ENCODE measurements at places on chromosomes 4 and X.

- no peaks in the 10 kb centered on the region for H3K36me3 ChIP-seq
- no peak overlapping the region for H3K27ac ChIP-seq
- H3K27me3 ChIP-seq, result no peaks in the 10 kb centered on the region
- H3K4me3 ChIP-seq, result no peak overlapping the region
- DNase-seq, result no peak
These were observed 16.3 kb downstream of the CD38 start for GRCh38 chr4:15794426-15794825.

DNA sequence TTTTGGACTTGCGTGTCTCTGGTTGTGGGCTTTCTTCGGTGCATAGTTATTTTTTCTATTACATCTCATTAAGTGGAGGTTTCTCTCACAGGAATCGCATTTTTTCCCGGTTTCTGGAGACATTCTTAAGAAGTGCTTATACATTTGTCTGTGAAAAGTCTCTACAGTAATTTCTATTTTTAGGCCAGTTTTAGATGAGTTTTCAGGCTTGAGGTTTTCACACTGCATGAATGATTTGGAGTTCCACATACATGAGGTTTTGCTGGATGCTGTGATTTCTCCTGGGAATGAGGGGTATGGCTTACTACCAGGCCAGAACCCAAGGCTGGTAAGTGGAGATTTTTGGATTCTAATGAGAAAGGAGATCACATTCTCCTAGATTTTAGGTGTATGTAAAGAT lies 422.6 kb upstream of the SLIT2 start:
- H3K27me3 ChIP-seq, result no peaks in the 10 kb centered on the region
- H3K27ac ChIP-seq, result no peak overlapping the region
- H3K36me3 ChIP-seq, result no peaks in the 10 kb centered on the region
- H3K4me3 ChIP-seq, result no peak overlapping the region

GRCh38 chr4:47210828-47211227 lies 179.5 kb downstream of the GABRB1 start:
- no peak for DNase-seq
- no peaks in the 10 kb centered on the region for H3K27me3 ChIP-seq
- H3K4me1 ChIP-seq, result no peaks in the 10 kb centered on the region
- no peak overlapping the region for H3K4me3 ChIP-seq

- H3K27me3 ChIP-seq, result no peaks in the 10 kb centered on the region
- H3K4me1 ChIP-seq, result no peaks in the 10 kb centered on the region
- H3K27ac ChIP-seq, result no peak overlapping the region
- no peak for DNase-seq
- no peak overlapping the region for H3K4me3 ChIP-seq
These were observed 643.7 kb downstream of the BCOR start for GRCh38 chrX:39453889-39454621.

DNA sequence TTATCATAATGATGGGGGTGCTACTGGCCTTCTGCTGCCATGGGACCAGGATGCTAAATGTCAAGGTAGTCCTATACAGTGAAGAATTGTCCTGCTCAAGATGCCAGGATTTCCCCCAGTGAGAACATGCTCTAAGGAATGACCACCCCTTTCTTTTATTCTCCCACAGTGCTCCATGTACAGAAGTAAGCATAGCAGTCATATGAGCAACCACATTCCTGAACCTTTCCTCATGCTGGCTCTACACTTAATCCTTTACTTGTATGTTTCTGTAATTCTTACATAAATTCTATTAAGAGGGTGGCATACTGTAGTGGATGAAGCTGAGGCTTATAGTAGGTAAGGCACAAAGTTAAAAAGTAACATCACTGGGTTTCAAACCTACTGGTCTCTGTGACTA lies 20.2 kb downstream of the CYP2U1 start:
- no peaks in the 10 kb centered on the region for H3K36me3 ChIP-seq
- no peak for DNase-seq
- no peak overlapping the region for H3K4me3 ChIP-seq
- H3K4me1 ChIP-seq, result no peaks in the 10 kb centered on the region
- H3K27ac ChIP-seq, result no peak overlapping the region

- no peak for DNase-seq
- no peaks in the 10 kb centered on the region for H3K4me1 ChIP-seq
- no peaks in the 10 kb centered on the region for H3K27me3 ChIP-seq
- no peak overlapping the region for H3K4me3 ChIP-seq
- no peak overlapping the region for H3K27ac ChIP-seq
These were observed 1144.4 kb downstream of the NLGN4X start for GRCh38 chrX:5084279-5084678.

DNA sequence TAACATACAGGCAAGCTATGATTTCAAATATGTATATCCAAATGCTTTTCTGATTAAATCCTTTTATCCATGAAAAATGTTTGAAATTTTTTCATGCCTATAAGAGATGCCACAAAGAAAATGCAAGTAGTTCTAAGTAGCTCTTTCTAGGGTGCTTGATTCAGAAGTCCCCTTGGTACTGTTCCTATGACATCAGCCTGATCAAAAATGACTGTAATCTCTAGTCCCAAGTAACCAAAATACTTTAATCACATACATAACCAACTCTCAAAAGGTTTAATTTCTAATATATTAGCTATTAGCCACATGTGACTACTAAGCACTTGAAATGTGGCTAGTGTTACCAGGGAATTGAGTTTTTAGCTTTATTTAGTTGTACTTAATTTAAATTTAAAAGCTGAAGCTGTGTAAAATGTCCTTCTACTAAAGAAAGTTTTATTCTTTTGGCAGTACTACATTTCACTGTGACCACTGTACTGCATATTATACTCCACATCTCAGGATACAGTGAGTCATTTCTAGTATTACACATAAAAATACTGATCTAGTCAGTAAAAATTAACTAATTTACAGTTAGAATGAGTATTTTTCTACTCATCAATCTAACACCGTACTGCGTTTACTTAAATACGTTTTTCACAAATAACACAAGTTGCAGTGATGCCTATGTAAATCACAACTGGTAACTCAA lies 33.9 kb downstream of the FBXW7 start:
- H3K27ac ChIP-seq, result no peak overlapping the region
- DNase-seq, result no peak
- no peaks in the 10 kb centered on the region for H3K36me3 ChIP-seq
- H3K27me3 ChIP-seq, result no peaks in the 10 kb centered on the region
- no peak overlapping the region for H3K4me3 ChIP-seq

- no peaks in the 10 kb centered on the region for H3K27me3 ChIP-seq
- H3K4me1 ChIP-seq, result no peaks in the 10 kb centered on the region
- H3K27ac ChIP-seq, result no peak overlapping the region
- DNase-seq, result no peak
- no peaks in the 10 kb centered on the region for H3K36me3 ChIP-seq
- no peak overlapping the region for H3K4me3 ChIP-seq
These were observed 103.6 kb upstream of the ADGRG2 start for GRCh38 chrX:19225909-19226308.

- H3K36me3 ChIP-seq, result no peaks in the 10 kb centered on the region
- no peak overlapping the region for H3K4me3 ChIP-seq
- no peaks in the 10 kb centered on the region for H3K4me1 ChIP-seq
- no peak for DNase-seq
- H3K27ac ChIP-seq, result no peak overlapping the region
These were observed 433.5 kb downstream of the AFF2 start for GRCh38 chrX:148933881-148934280.

DNA sequence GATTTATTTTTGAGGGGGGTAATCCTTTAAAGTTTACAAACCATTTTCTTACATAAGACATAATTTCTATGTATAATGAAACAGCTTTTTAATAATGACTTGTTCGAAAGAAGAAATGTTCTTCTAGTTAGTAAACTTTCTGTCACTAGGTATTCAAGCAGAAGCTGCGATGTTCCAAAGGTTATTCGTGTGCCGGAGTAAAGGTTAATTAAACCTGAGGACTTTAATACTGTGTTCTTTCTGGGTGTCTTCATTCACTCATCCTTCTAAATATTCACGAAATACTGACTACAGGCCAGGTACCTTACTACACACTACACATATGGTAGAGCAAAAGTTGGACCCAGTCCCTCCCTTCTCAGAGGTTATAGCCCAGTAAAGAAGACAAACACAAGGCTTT lies 96.7 kb downstream of the NR3C2 start:
- DNase-seq, result no peak
- no peak overlapping the region for H3K27ac ChIP-seq
- H3K4me3 ChIP-seq, result no peak overlapping the region
- H3K36me3 ChIP-seq, result no peaks in the 10 kb centered on the region

DNA sequence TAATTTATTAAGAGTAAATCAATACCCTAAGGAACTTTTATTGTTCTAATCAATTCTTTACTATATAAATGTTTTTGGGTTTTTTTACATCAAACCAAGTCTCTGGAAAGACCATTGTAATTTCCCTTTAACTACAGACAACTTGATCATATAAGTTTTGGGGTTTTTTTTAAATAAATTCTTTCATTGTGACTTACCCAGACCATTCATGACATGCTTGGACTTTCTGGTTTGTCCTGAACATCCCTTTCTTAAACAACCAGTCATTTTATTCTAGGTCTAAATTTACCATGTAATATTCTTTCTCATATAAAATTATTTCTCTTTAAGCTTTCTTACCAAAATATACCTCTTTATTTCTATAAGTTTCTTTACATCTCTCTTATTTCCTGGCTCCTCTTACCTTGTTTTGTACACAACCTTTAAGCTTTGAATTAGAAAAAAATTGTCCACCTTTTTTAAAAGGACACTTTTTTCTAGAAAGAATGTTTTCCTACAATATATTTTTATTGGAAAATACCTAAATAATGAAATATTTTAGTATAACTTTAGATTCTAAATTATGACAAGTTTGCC lies 8.4 kb downstream of the CNGA1 start:
- H3K36me3 ChIP-seq, result no peaks in the 10 kb centered on the region
- H3K27ac ChIP-seq, result no peak overlapping the region
- no peaks in the 10 kb centered on the region for H3K4me1 ChIP-seq
- no peaks in the 10 kb centered on the region for H3K27me3 ChIP-seq
- H3K4me3 ChIP-seq, result no peak overlapping the region
- no peak for DNase-seq

DNA sequence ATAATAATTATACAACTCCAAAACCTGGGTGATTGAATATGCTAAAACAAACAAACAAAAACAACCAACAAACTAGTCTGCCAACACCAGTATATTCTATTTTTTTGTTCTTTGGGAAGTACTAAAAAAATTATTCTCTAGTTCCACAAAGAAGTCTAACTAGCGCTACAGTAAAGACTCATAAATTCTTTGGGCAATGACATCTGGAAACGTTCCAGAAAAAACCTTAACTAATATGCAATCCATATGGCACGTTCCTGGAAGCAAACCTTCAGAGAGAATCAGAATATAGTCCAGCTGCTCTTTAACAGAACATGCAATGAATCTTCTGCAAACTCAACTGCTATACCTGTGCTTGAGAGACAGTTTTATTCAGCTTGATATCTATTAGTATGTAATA lies 500.1 kb downstream of the TRAM1L1 start:
- no peaks in the 10 kb centered on the region for H3K36me3 ChIP-seq
- no peak overlapping the region for H3K4me3 ChIP-seq
- no peaks in the 10 kb centered on the region for H3K4me1 ChIP-seq

GRCh38 chr4:103449296-103450023 lies 251.3 kb upstream of the CENPE start:
- no peak overlapping the region for H3K4me3 ChIP-seq
- H3K36me3 ChIP-seq, result no peaks in the 10 kb centered on the region
- no peaks in the 10 kb centered on the region for H3K27me3 ChIP-seq
- DNase-seq, result no peak

GRCh38 chrX:90617710-90618325 lies 696.1 kb downstream of the TGIF2LX start:
- no peak overlapping the region for H3K4me3 ChIP-seq
- no peak for DNase-seq
- H3K36me3 ChIP-seq, result no peaks in the 10 kb centered on the region
- no peak overlapping the region for H3K27ac ChIP-seq

DNA sequence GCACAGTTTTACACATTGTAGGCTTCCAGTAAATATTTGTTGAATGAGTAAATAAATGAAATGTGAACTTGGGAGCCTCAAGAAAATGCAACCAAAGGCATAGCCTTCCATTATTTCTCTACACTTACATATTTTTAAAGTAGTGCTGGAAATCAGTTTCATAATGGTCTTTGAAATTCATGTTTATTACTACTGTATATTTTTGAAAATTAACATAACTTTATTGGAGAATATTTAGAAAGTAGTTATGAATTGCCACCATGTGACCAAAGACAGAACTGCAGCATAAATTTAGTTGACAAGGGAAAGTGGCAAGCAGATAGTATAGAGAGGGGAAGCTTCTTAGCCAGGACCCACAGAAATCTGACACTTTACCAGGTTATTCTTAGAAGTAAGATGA lies 6.4 kb downstream of the TCEAL8 start:
- H3K4me1 ChIP-seq, result no peaks in the 10 kb centered on the region
- no peaks in the 10 kb centered on the region for H3K36me3 ChIP-seq
- no peaks in the 10 kb centered on the region for H3K27me3 ChIP-seq
- DNase-seq, result no peak
- no peak overlapping the region for H3K4me3 ChIP-seq
- H3K27ac ChIP-seq, result no peak overlapping the region

DNA sequence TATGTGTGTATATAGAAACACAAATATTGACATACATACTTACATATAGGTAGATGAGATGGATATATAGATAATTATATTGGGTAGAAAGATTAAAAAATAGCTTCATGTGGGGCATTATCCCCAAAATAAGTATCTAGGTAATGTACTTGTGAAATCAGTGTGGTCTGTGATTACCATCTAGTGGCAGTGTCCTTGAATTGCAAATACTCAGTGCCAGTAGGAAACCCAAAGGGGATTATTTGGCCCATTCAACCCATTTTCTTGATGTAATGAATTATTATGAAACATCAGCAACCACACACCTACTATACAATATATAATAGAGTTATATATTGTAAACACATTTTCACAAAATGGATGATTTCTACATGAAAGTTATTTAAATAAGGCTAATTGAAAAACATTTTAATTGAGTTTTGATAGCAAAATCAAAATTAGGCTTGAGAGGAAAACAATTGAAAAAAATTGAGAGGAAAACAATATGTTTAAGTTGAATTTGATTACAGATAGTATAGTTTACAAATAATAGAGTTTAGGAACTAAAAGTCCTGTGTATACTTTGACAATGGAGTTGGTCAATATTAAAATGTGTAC lies 389.4 kb downstream of the GALNTL6 start:
- H3K36me3 ChIP-seq, result no peaks in the 10 kb centered on the region
- no peaks in the 10 kb centered on the region for H3K27me3 ChIP-seq
- no peaks in the 10 kb centered on the region for H3K4me1 ChIP-seq
- DNase-seq, result no peak

DNA sequence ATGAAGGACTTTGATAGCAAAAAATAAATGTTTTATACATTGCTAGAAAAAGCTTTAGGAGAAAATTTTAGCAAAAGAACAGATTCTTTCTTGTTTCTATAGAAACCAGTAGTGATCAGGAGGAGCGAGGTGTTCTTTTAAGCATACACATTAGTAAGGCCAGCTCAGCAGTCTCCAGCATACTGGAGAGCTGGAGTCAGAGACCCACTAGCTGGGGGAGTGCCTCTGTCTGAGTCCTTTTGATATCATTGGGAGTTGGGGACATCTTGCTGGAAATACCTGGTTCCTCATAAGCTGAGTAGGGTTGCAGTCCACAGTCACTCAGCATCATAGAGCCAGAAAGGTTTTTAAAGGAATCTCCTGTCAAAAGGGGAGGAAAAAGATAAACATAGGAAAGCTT lies 67.4 kb downstream of the AFF2 start:
- H3K4me3 ChIP-seq, result no peak overlapping the region
- DNase-seq, result no peak
- H3K27ac ChIP-seq, result no peak overlapping the region
- H3K36me3 ChIP-seq, result no peaks in the 10 kb centered on the region
- H3K27me3 ChIP-seq, result no peaks in the 10 kb centered on the region

Measured in colonic mucosa (tissue), 4 donors.